ENCODE measurements at places on chromosomes 6 and 20.

DNA sequence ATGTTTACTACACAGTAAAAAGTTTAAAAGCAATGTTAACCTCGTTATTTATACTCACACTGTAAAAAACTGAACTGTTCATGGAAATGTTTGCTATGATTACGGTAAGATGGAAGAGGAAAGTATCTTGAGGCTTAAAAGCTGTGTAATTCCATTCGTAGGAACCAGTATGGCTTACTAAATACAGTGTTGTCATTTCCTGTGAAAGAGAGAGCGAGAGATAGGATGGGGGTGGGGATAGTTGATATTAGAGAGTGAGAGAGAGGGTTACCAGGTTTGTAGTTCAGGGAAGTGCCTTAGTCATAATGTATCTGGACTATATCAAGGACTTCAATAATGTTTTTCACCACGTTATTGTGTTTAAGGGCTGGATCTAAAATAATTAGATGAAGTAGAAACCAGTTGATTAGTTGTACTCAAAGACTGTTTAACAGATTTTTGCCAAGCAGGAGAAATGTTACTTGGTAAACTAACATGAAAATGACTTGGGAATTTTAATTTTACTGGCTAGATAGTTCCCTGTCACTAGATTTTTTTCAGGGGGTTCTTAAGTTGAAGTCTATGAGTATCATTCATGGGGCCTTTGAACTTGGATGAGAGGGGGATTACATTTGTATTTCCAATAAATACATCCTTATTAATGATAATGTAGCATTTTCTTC is 30.4 kb downstream of the AFDN start:
- DNase-seq: no peak

GRCh38 chr6:98532004-98532403 is 302.4 kb upstream of the POU3F2 start:
- no peak for DNase-seq

- no peak for DNase-seq
These were observed 84.7 kb upstream of the TNFAIP3 start for GRCh38 chr6:137782166-137783039.

DNA sequence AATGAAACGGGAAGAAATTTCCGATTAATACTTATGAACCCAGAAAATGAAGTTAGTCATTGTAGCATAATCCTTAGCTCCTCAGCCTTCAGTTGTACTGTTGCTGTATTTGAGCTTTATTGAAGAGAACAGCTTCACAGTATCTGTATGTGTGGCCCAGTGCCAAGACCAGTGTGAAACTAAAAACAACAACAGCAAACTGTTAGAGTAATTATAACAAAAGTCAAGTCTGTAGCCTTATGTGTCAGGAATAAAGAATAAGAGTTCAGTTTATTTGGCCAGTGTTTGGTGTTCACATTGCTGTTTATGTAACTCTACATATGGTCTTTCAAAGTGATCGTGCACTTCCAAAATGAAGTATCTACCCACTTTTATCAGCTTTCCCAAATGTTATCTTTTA is 70.9 kb downstream of the ARID1B start:
- DNase-seq: peak; percentile 57

DNA sequence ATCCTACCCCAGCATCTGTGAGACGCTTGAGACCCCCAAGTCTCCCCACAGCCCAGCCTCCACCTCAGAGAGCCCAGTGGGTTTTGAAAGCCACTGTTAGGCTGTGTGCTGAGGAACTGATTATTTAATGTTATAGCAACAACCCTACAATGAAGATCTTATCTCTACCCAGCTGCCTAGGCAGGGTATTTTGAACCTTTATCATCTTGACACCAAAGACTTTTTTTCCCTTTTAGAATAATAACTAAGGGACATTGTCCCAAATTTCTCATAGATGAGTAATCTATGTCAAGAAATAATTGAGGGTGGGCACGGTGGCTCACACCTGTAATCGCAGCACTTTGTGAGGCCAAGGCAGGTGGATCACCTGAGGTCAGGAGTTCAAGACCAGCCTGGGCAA is 26.2 kb downstream of the HM13 start:
- DNase-seq: no peak

GRCh38 chr6:74631564-74631963 is 574.3 kb downstream of the COL12A1 start:
- DNase-seq: peak; percentile 53

DNA sequence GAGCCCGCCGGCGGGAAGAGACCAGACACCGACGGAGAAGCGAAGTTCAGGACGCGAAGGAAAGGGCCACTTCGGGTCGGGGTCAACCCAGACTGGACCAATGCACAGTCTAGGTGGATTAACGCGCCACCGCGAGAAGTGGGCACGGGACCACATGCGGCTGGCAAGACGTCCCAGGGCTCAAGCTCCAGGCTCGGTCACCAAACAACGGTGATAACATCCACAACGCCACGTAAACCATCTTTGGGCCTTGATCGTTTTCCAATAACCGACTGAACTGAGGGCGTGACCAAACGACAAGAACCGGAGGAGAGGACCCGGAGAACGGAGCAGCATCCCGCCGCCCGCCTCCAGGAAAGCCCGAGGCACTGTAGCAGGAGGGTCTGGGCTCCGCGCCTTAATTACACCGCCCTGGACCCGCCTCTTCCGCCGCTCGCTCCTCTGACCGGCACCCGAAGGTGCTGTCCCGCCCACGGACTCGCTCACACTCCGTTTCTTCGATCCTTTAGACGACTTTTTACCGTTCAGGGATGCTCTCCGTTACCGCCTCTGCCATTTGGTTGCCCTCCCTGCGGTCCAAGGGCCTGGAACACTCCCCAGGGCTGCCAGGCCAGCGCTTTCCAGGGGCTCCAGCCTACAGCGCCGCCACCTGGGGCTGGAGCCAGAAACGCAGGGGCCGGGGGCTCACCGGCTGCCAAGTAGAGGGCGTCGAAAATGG is 44.1 kb downstream of the DPPA5 start:
- peak; percentile 91 for DNase-seq
